ENCODE measurements at places on chromosomes 16 and 17.

GRCh38 chr16:88854306-88855111 lies 2.2 kb downstream of the GALNS start:
- peaks cover 22% of the 10 kb centered on the region for H3K4me1 ChIP-seq
- no peak overlapping the region for H3K4me3 ChIP-seq
- H3K36me3 ChIP-seq = no peaks in the 10 kb centered on the region
- H3K27me3 ChIP-seq = no peaks in the 10 kb centered on the region

GRCh38 chr17:8875436-8875835 lies 8.0 kb upstream of the PIK3R6 start:
- H3K27me3 ChIP-seq = no peaks in the 10 kb centered on the region
- no peaks in the 10 kb centered on the region for H3K36me3 ChIP-seq

GRCh38 chr16:29114574-29114973 lies 129.7 kb downstream of the LAT start:
- no peak for DNase-seq
- no peak overlapping the region for H3K27ac ChIP-seq
- H3K4me1 ChIP-seq = peaks cover 4% of the 10 kb centered on the region
- H3K27me3 ChIP-seq = no peaks in the 10 kb centered on the region
- peaks cover 17% of the 10 kb centered on the region for H3K36me3 ChIP-seq

- no peak for DNase-seq
- H3K27ac ChIP-seq = no peak overlapping the region
- H3K4me1 ChIP-seq = no peaks in the 10 kb centered on the region
- H3K4me3 ChIP-seq = no peak overlapping the region
- no peaks in the 10 kb centered on the region for H3K36me3 ChIP-seq
Observed at GRCh38 chr17:9635340-9635739, 10.0 kb upstream of the USP43 start.

GRCh38 chr17:48571826-48572417 lies 6.2 kb downstream of the HOXB4 start:
- H3K4me3 ChIP-seq = no peak overlapping the region
- H3K27ac ChIP-seq = no peak overlapping the region
- H3K27me3 ChIP-seq = no peaks in the 10 kb centered on the region
- H3K4me1 ChIP-seq = peaks cover under 1% of the 10 kb centered on the region

GRCh38 chr17:3675886-3676285 lies 7.3 kb downstream of the EMC6 start:
- H3K27ac ChIP-seq = no peak overlapping the region
- H3K4me3 ChIP-seq = no peak overlapping the region
- no peaks in the 10 kb centered on the region for H3K4me1 ChIP-seq
- H3K36me3 ChIP-seq = peaks cover 7% of the 10 kb centered on the region

DNA sequence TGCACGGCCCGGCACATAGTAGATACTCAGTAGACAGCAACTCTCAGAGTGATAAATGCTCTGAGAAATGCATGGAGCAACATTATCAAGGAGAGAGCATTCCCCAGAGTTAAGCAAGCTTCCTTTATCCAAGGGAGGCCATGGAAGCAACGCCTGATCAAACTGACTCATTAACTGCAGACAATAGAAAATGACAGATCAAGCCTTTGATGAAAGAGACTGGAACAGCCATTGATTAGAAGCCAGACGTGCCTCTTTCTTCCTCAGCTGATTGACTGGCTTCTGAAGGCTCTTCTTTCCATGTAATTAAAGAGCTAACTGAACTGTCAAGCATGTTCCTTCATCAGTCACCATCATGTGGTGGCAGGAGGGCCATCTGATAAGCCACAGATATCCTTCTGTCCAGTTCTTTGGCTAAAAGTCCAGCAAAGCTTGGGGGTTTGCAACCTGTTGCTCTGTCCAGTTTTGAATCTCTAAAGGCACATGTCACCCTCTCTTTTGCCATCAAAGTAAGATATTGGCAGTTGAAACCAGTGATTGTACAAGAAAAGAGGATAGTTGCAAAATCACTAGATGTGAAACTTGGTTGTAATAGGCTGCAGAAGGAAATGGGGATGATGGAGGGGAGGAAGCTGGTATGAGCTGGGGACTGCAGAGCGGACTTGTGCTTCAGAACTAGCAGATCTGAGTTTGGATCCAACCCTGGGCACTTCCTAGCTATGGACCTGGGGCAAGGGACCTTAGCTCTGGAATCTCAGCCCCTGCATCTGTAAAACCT lies 188.0 kb downstream of the HAPSTR1 start:
- no peaks in the 10 kb centered on the region for H3K27me3 ChIP-seq
- H3K4me3 ChIP-seq = no peak overlapping the region
- DNase-seq = no peak

DNA sequence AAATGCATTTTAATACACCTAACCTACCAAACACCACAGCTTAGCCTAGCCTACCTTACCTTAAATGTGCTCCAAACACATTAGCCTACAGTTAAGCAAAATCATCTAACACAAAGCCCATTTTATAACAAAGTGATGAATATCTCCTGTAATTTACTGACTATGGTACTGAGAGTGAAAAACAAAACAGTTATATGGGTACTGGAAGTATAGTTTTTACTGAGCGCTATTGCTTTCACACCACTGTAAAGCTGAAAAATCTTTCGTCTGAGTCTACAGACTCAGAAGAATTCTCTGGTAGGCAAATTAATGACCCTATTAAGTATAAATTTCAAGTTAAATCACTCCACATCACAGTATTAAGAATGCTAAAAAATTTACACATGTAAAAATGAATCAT lies 3.5 kb downstream of the GRB2 start:
- no peak for DNase-seq
- peaks cover 17% of the 10 kb centered on the region for H3K36me3 ChIP-seq
- no peak overlapping the region for H3K4me3 ChIP-seq
- peak overlapping the region; percentile 36 for H3K27ac ChIP-seq
- H3K27me3 ChIP-seq = no peaks in the 10 kb centered on the region

DNA sequence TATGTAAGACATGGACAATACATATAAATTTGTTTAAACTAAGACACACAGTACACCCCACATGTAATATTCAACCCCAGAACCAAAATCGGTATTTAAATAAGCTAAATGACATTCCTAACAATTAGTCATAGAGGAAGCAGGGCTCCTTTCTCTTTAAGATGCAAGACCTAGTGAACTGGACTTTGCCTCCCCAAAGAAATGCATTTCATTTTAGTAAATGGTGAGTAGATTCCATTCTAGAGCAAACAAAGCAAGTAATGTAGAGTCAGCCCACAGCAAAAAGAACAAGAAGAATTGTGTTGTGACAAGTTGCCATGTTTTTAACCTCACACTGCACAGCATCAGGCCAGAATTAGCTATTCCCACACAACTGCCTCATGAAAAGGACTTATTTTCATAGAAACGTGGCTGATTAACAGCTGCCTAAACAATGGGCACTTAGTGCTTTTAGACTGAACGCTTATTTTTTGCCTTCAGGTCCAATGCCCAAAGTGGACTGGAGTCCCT lies 14.4 kb downstream of the DNAJC7 start:
- no peak overlapping the region for H3K4me3 ChIP-seq
- no peak for DNase-seq
- H3K27ac ChIP-seq = peak overlapping the region; percentile 65
